T-helper 1 cell (primary cell): ENCODE measurements at places on chromosomes 7 and 10.

DNA sequence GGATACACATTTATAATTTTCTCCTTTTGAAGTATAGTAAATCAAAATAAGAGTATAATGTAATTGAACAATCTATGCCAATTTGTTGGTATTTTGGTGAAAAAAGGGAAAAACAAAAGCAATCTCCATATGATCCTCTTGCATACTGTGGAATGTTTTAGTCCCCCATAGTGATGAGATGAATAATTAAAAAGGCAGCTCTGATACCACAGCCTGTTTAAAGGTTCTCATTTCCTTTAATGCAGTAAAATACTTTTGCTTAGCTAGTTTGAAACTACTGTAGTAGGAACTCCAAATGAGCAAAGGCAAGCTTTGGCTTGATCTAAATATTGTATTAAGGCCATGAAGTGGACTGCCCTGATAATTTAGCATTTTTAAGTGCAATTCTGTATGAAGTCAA is 77.6 kb downstream of the VTI1A start:
- no peak for DNase-seq

DNA sequence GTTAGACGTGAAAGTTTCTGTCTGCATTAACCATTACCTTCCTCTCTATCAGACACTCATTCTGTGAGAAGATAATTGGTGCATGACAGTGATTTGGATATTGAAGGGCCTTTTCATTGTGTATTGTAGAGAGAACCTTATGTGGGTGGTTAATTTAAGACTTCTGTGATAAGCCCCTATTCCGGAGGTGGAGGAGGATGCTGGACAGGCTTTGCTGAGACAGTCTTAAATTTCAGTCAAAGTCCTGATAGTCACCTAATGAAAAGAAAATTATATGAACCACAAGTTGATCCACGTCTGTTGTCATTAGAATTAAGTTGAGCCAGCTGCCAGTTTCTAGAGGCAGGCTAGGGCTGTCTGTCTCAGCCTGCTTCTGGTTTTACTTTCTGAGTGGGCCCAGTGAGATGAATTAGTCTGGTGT is 62.9 kb downstream of the CELF2 start:
- no peak for DNase-seq

- DNase-seq = no peak
Measured at GRCh38 chr7:51589111-51589510, 272.5 kb upstream of the COBL start.

GRCh38 chr10:76306856-76307255 is 875.4 kb downstream of the LRMDA start:
- DNase-seq = no peak

- DNase-seq = no peak
Measured at GRCh38 chr7:2542011-2542915, 13.1 kb downstream of the BRAT1 start.

GRCh38 chr10:55668326-55668922 is 692.6 kb downstream of the ZWINT start:
- DNase-seq = no peak

DNA sequence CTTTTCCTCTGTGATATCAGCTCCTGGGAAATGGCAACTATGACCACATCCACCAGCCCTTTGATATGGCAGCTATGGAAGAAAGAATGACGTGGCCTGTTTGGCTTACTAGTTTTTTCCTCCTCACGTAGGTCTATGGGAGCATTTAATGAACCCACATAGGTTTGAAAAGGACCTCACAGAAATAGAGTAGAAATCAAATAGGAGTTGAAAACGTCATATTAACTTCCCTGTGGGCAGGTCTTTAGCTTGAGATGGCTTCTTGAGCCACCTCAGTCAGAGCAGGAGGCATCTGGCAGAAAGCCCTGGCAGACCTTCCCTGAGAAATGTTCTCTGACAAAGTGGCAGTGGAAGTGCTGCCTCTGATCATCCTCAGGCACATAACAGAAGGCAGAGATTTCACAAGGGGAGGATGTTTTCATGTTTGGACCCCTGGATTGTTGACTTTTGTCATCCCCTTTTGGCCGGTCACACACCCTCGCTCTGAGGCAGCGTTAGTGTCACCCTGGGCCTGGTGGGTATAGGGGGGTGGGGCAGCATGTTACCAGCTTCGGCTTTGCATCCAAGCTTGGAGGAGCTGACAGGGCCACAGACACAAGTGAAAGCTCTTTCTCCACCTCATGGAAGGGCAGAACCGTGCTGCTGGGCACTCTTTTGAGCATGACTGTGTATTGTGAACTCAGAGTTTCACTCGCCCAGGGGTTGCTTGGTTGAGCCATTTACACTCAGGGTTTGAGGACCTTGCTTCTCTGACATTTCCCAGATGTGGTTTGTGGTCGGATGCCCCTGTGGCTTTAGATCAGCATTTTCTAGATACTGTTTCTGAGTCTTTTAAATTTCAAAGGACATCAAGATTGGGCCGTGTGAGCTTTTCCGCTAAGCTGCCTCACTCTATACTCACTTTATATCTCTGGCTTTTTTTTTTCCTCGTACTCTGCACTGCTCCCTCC is 184.2 kb downstream of the STK31 start:
- DNase-seq = no peak

DNA sequence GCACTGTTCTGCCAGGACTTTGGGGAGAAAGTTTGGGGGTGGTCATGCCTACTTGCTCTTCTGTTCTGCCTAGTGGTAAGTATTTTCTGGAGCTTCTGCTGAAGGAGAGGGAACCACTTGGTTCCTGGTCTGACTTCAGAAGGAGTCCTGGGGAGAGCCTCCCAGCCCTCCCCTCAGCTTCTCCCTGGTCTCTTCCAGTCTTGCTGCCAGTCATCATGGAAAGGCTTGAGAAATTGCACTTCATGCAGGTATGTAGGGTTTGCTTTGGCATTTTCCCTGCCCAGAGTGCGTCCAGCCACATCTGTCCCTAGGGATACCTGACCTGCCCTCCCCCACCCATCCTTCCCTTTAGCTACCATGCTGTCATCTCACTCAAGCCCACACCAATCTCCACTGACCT is 11.1 kb upstream of the WBP1L start:
- DNase-seq = no peak

DNA sequence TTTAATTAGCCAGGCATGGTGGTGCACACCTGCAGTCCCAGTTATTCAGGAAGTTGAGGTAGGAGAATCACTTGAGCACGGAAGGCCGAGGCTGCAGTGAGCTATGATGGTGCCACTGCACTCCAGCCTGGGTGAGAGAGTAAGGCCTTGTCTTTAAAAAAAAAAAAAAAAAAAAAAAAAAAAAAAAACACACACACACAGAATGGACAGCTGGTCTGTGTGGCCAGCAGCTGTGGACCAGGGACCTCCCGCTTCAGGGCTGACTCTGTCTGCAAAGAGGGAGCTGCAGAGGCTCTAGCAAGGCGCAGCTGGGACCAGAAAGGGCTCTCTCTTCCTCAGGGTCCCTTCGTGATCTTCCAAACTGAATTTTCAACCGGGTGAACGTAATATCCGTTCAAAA is 53.6 kb upstream of the DNAAF5 start:
- no peak for DNase-seq

DNA sequence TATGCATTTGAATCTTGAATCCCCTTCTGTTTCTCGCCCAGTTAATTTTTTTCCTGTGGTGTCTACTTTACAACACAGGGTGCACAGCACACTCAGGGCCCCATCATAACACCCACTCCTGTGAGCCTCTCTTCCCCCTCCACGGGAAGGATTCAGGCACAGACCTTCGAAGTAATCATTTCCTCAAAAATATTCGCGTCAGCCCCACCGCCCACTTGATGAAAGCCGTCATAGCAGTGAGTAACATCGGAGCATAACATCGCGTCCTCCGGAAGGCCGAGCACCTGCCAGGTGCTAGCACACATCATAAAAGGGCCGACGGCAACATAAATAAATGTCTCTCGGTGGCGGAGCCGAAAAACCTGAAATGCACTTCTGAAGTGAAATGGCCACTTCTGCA is 201.7 kb upstream of the ADARB2 start:
- peak; percentile 22 for DNase-seq

DNA sequence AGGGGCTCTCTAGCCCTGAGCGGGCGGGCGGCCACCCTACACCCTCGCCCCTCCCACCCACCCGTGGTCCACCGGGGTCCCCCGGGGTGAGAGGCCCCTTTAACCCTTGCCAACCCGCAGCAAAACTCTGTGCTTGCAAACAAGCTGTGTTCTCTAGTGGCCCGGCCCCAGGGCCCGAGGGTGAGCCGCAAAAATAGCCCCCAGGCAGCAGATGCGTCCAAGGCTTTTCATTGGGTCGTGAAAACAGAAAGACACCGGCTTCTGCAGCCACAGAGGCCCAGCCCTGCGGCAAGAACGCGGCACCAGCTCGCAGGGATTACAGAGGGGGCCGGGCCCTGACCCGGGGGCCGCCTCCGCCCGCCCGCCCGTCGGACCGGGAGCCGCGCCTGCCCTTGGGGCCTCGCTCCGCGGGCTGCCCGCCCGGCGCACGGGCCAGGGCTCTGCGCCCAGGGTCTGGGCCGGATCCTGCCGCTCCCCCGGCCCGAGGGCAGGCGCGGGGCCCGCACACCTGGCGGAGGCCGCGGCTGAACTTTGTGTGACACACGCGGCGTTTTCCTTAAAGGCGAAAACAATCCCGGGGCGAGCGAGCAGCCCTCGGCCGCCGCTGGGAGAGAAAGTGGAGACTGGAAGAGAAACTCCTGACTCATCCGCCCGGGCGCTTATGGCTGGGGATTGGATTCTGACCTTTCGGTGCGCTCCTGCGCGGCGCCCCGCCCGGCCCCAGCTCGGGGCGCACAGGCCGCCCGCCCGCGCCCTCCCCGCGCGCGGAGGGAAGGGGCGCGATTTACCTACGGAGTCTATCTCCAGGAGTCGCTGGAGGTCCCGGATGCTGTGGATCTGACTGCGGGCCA is 2.8 kb downstream of the PDGFA start:
- DNase-seq = no peak

GRCh38 chr7:93890041-93890463 is 501 bp downstream of the TFPI2 start:
- DNase-seq = no peak

GRCh38 chr10:6400331-6400730 is 179.7 kb downstream of the PRKCQ start:
- DNase-seq = no peak

- DNase-seq = peak; percentile 89
Measured at GRCh38 chr10:61286686-61287085, 166.5 kb downstream of the TMEM26 start.

DNA sequence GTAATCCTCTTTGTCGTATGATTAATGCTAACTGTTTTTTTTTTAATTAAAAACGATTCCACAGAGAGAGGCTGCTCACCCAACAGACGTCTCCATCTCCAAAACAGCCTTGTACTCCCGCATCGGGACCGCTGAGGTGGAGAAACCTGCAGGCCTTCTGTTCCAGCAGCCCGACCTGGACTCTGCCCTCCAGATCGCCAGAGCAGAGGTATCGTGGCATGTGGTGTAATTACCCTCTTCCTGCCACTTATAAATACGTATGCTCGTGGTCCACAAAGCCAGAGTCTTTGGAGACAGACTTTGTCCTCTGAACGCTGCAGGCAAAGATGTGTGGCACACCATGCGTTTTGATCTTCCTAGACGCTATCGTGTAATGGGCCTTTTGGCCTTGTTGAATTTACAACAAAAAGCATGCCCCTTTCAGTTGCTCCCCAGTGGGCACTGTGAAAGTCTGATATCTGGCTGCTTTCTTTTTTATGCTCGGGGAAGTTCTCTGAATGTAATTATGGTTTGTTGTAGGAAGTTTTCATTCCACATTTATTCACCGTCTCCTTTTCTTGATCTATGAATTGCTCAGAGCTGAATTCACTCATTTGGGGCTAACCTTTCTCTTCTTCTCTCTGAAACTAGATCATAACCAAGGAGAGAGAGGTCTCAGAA is 33.6 kb upstream of the BTBD16 start:
- no peak for DNase-seq

GRCh38 chr10:35387768-35388167 is 51.5 kb downstream of the CCNY start:
- DNase-seq = no peak

DNA sequence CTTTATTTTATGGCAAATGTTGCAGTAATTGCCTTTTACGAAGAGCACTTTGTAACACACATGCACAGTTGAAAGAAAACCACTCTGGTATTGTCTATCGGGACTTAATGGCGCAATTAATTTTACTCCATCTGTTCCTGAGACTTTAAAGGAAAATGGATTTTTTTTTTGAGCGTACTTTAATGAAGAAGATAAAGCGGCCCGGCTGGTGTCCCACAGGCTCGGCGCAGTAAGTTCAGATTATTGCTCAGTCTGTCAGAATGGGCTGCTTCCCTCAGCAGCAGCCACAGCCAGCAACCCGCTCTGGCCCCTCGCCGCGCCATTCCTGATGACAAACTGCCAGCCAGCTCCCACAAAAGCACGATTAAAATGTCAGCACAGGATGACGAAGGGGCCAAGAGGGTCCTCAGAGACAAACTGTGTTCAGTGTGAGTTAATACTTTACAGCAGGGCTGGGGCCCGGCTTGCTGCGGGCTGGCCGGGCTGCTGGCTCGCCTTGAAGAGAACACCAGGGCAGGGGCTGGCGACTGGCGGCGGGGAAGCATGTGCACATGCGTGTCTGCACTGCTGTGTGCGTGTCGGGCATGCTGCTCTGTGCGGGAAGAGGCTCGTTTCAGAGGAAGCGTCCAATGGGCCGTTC is 501.0 kb upstream of the GALNT17 start:
- no peak for DNase-seq

GRCh38 chr10:28445516-28445915 is 87.4 kb upstream of the WAC start:
- no peak for DNase-seq

DNA sequence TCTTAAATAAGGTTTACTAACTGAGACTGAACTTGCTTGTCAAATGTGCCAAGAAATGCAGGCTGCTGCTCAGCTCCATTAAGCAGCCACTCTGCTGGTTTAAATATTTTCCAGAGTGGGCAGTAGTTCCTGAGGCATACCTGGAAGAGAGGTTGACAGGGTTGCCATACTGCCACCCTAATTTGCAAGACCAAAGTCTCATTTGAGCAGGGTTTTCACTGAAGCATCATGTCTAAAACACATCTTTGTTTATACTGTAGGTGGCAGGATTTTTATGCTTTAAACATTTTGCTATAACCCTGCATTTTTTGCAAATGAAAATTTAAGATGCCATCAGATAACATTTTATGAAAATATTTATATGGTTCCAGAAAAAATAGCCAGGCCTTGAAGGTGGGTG is 618.0 kb upstream of the LRRTM3 start:
- DNase-seq = no peak

GRCh38 chr7:95925236-95925635 is 152.9 kb downstream of the DYNC1I1 start:
- no peak for DNase-seq

GRCh38 chr10:22606164-22606614 is 108.2 kb downstream of the PIP4K2A start:
- DNase-seq = no peak
